ENCODE measurements at places on chromosomes 2 and 18. TPM values are rescaled to one million over a fixed set of nuclear protein-coding genes. Genes with fewer than 3 reads are reported as not detected.
A peak's percentile ranks its signal among the peaks of the same experiment; 100 is the strongest.

HTR2B gene
- not detected for total RNA-seq

EN1 gene
- total RNA-seq = 2.3 TPM

EMILIN2 gene
- 8.0 TPM for total RNA-seq

AMER3 gene
- total RNA-seq = not detected

MARCO gene
- not detected for total RNA-seq

RGPD3 gene
- total RNA-seq = not detected

FNDC4 gene
- 7.2 TPM for total RNA-seq

DNA sequence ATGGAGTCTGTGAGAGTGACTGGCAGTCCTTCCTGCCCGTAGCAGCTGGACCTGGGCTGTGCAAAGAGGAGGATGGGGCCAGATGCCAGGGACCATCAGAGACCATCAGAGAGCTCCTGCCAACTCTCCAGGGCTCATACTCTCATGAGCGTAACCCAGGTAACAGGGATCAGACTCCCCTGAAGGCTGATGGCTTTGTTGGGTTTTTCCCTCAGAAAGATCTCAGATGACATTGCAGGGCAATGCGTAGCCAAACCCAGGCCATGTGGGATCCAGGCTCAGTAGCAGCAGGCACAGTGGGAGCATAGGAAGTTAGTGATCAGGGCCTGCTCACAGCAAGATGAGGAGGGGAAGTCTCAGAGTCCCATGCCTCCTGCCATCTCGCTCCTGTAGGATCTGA is 218.0 kb downstream of the LOXHD1 start:
- no peaks in the 10 kb centered on the region for H3K4me1 ChIP-seq
- no peaks in the 10 kb centered on the region for H3K36me3 ChIP-seq
- no peak overlapping the region for H3K4me3 ChIP-seq
- DNase-seq = no peak
- H3K27ac ChIP-seq = no peak overlapping the region

DNA sequence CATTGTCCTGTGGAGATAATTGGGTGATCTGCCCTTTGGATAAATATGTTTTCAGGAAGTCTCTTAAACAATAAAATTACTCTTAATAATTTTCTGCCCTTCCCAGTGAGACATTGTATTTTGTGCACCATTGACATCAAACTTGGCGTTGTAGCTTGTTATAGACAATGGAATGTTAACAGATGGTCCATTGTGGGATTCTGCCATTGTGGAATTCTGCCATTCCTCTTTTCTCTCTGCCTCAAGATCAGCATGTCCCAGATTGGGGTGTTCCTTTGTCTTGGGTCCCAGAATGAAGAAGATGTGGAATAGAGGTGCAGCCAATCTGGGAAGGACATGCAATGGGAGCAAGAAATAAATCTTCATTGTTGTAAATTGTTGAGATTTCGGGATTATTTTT is 15.1 kb upstream of the LDAH start:
- no peaks in the 10 kb centered on the region for H3K4me1 ChIP-seq
- peaks cover 82% of the 10 kb centered on the region for H3K27me3 ChIP-seq
- no peaks in the 10 kb centered on the region for H3K36me3 ChIP-seq
- no peak overlapping the region for H3K27ac ChIP-seq

GRCh38 chr18:71784777-71785176 is 759.4 kb downstream of the CBLN2 start:
- no peak overlapping the region for H3K27ac ChIP-seq
- no peak for DNase-seq
- H3K36me3 ChIP-seq = no peaks in the 10 kb centered on the region
- no peak overlapping the region for H3K4me3 ChIP-seq
- no peaks in the 10 kb centered on the region for H3K27me3 ChIP-seq
- no peaks in the 10 kb centered on the region for H3K4me1 ChIP-seq

DNA sequence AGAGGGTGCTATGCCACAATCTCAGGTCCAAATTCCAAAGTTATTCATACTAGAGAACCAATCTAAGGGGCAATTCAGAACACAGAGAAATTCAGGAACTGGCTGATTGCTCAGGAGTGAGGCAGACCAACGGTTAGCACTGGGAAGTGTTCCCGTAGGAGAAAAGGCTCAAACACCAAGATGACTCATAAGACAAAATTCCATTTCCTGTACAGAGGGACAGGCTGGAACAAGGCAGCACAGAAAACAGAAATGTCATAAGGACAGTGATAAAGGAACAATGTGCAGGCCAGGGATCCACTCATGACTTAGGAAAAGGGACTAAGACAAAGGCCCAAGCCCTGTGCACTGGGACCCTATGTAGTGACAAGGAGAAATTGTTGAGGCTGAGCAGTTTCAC is 54.2 kb downstream of the PDE1A start:
- DNase-seq = peak; percentile 54
- H3K4me1 ChIP-seq = peaks cover 31% of the 10 kb centered on the region
- H3K4me3 ChIP-seq = peak overlapping the region; percentile 23
- peak overlapping the region; percentile 87 for H3K27ac ChIP-seq
- peaks cover 4% of the 10 kb centered on the region for H3K36me3 ChIP-seq

DNA sequence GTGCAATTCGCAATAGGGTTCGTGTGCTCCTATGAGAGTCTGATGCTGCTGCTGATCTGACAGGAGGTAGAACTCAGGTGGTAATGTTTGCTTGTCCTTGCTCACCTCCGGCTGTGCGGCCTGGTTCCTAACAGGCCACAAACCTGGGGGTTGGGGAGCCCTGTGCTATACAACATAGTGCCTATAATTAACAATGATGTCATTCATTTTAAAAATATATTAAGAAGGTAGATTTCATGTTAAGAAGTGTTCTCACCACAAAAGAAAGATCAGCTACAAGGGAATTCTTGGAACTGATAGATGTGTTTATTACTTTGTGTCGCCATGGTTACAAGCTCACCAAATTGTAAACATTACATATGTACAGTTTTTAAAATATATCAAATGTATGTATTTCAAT is 200.5 kb downstream of the GRB14 start:
- no peak for DNase-seq
- no peaks in the 10 kb centered on the region for H3K36me3 ChIP-seq
- H3K27me3 ChIP-seq = no peaks in the 10 kb centered on the region

- no peak overlapping the region for H3K4me3 ChIP-seq
- no peak overlapping the region for H3K27ac ChIP-seq
- DNase-seq = no peak
- no peaks in the 10 kb centered on the region for H3K27me3 ChIP-seq
- H3K4me1 ChIP-seq = no peaks in the 10 kb centered on the region
Observed at GRCh38 chr18:48820483-48821250, 130.1 kb downstream of the SMAD7 start.

DNA sequence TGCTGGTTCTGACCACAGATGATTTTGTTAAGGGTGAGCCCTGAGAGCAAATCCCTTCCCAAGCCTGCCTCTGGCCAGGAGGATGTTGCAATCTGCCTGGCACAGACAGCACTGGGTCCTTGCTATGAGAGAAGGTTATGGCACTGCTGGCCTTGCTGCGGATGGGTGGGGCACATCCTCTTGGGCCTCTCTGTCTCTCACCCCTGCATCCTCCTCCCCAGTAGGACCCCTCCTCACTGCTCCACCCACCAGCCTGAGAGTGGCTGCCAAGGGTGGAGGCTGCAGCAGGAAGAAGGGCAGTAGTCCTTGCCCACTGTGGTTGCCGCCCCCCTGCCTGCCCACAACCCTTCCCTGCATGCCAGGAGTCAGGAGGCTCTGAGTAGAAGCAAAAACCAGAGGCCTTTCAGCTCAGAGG is 180.9 kb downstream of the ZBTB7C start:
- peaks cover 58% of the 10 kb centered on the region for H3K27me3 ChIP-seq
- H3K4me3 ChIP-seq = no peak overlapping the region
- no peak for DNase-seq
- no peak overlapping the region for H3K27ac ChIP-seq
- no peaks in the 10 kb centered on the region for H3K36me3 ChIP-seq

GRCh38 chr2:73175663-73176204 is 26.6 kb upstream of the NOTO start:
- DNase-seq = peak; percentile 73
- H3K27ac ChIP-seq = no peak overlapping the region
- H3K27me3 ChIP-seq = peaks cover 85% of the 10 kb centered on the region
- peak overlapping the region; percentile 86 for H3K4me3 ChIP-seq

DNA sequence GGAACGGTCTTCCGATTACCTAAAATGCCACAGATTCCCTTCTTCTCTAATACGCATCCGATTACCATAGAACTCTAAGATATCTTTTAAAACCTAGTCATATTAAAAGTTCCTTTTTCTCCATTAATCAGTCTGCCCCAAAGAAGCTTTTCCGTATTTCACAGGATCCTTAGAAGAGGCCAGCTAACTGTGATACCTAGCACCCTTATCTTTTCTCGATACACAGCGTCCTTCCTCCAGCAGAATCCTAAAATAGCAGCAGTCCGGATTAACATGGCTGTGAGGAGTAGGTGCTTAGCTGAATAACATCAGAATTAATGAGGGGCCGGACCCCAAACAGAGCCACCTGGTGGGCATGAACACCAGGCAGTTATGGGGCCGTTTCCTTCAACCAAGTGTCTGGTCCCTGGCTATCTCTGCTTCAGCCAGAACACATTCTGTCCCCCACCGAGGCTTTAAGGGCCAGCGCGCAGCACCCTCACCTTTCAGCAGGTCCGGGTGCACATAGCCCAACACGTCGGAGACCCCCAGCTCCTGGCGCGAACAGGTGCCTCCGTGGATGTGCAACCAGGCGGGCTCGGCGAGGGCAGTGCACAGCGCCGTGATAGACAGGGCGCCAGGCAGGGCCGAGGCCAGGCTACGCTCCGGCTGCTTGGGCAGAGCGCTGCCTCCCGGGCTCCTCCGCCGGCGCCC is 995 bp downstream of the TMEM127 start:
- H3K36me3 ChIP-seq = peaks cover 51% of the 10 kb centered on the region
- H3K27me3 ChIP-seq = no peaks in the 10 kb centered on the region
- peaks cover 33% of the 10 kb centered on the region for H3K4me1 ChIP-seq
- DNase-seq = peak; percentile 46

GRCh38 chr2:1614564-1614963 is 129.8 kb downstream of the PXDN start:
- no peaks in the 10 kb centered on the region for H3K36me3 ChIP-seq
- no peaks in the 10 kb centered on the region for H3K4me1 ChIP-seq
- DNase-seq = no peak
- H3K27me3 ChIP-seq = no peaks in the 10 kb centered on the region
- H3K4me3 ChIP-seq = no peak overlapping the region

GRCh38 chr2:26314243-26314642 is 31.7 kb upstream of the SELENOI start:
- peaks cover 47% of the 10 kb centered on the region for H3K27me3 ChIP-seq
- no peaks in the 10 kb centered on the region for H3K36me3 ChIP-seq
- no peak for DNase-seq
- no peak overlapping the region for H3K27ac ChIP-seq

- H3K27me3 ChIP-seq = peaks cover 9% of the 10 kb centered on the region
- H3K4me1 ChIP-seq = no peaks in the 10 kb centered on the region
- H3K27ac ChIP-seq = no peak overlapping the region
- peaks cover 6% of the 10 kb centered on the region for H3K36me3 ChIP-seq
- H3K4me3 ChIP-seq = no peak overlapping the region
Observed at GRCh38 chr18:519019-519879, 18.7 kb upstream of the COLEC12 start.

- no peak overlapping the region for H3K27ac ChIP-seq
- DNase-seq = no peak
- no peaks in the 10 kb centered on the region for H3K36me3 ChIP-seq
- no peaks in the 10 kb centered on the region for H3K27me3 ChIP-seq
Observed at GRCh38 chr2:28052691-28053090, 162.2 kb downstream of the BABAM2 start.

DNA sequence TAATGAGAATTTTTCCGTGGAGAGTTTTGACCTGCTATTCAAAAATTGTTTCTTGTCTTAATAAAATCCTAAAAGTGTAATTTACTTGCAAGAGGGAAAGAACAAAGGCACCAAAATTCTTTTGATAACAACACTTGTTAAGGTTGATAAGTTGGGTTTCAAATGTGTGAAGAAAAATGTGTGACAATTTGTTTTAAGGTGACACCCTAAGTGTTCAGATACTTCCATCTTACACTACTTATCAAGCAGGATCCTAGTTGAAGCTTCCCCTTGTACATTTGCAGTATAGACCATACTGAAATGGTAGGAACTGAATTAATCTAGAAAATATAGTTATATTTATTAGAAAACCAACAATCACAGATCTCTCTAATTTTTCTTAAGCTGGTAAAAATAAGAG is 204.6 kb downstream of the ARHGAP15 start:
- no peaks in the 10 kb centered on the region for H3K27me3 ChIP-seq
- H3K27ac ChIP-seq = no peak overlapping the region
- no peaks in the 10 kb centered on the region for H3K4me1 ChIP-seq
- no peak for DNase-seq

- peak; percentile 41 for DNase-seq
- H3K4me3 ChIP-seq = no peak overlapping the region
- peaks cover 6% of the 10 kb centered on the region for H3K36me3 ChIP-seq
- peaks cover 13% of the 10 kb centered on the region for H3K4me1 ChIP-seq
Observed at GRCh38 chr2:30293303-30293921, 62.1 kb downstream of the LBH start.

- no peak for DNase-seq
- H3K36me3 ChIP-seq = no peaks in the 10 kb centered on the region
- H3K27ac ChIP-seq = no peak overlapping the region
- no peaks in the 10 kb centered on the region for H3K27me3 ChIP-seq
Observed at GRCh38 chr2:17894005-17894404, 15.5 kb downstream of the KCNS3 start.

DNA sequence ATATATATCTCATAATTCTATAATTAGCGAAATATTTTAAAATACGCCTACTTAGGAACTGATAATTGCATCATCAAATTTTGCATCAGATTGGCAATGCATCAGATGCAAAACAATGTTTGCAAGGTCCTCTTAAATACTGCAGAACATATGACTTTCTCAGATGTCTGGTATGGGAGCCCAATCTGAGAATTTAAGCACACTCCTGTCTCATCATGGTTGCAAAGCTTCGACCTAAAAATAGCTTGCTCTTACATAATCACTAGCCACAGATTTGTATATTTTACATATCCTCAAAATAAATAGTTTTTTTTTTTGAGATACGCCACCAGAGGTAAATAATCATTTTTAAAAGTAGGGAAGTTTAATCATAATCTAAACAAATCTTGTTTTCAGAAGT is 123.2 kb downstream of the CABYR start:
- H3K4me1 ChIP-seq = peaks cover 9% of the 10 kb centered on the region
- H3K27me3 ChIP-seq = no peaks in the 10 kb centered on the region
- DNase-seq = no peak
- no peak overlapping the region for H3K27ac ChIP-seq
- no peaks in the 10 kb centered on the region for H3K36me3 ChIP-seq

DNA sequence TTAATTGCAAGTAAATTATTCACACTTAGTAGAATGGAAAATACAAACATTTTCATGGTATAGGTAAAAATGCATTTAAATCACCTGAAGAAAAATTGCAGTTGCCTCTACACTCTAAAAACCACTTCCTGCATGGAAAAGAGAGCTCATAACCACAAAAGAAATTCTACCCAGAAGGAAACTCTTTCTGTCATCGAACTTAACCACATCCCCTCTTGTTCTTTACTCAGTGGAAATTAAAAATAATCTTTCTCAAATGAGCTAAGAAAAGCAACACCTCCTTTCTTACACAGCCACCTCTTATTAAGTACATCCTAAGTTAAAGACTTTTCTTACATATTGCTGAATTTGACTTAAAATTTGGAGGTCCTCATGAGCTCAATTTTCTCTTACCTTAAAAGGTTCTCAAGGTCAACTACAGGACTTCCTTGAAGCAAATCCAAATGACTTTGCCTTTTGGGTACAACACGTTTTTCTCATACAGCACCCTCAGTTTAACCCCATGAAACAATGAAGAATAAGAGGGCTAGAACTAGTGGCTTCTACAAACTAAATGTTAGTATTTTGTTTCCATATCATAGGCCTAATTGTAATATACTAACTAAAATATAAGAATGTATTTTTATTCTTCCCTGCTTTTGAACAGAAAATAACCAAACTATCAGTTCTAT is 109.1 kb upstream of the CRIM1 start:
- no peaks in the 10 kb centered on the region for H3K4me1 ChIP-seq
- no peak overlapping the region for H3K4me3 ChIP-seq
- H3K36me3 ChIP-seq = no peaks in the 10 kb centered on the region
- no peak for DNase-seq

All from Calu3 (cell line).